ENCODE measurements at places on chromosomes 11 and 22.

DNA sequence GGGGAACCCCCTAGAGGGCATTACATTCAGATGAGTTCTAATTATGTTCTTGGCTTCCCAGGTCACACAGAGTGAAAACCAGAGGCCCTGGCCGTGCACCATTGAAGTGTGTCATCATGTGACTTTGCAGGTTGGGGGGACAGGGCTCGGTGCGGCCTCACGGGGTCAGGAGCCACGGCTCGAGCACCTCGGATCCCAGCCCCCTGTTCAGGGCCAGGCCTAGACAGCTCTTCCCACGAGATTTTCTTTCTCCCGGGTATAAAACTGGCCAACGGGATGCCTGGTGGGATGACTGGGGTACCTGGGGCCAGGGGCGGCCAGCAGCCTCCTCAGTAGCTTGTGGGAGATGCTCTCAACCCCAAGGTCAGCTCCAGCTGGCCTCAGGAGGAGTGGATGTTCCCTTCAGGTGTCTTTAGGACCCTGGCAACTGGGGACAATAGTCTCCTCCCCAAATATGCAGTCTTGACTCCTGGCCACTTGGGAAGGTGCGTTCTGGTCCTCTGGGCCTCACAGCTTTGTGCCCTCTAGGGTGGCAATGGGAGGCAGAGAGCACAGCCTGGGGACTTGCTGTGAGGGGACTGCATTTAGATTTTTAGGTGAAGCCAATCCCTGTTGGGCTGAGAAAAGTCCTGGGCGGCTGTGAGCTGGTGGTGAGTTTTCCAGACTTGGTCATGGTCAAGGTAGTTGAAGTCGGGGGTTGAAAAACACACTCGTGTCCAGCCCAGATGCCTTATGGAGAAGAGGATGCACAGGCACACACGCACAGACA is 95.6 kb downstream of the KCNQ1 start:
- no peak for DNase-seq

- no peak for DNase-seq
Measured at GRCh38 chr11:125728969-125729368, 17.1 kb upstream of the PATE1 start.

DNA sequence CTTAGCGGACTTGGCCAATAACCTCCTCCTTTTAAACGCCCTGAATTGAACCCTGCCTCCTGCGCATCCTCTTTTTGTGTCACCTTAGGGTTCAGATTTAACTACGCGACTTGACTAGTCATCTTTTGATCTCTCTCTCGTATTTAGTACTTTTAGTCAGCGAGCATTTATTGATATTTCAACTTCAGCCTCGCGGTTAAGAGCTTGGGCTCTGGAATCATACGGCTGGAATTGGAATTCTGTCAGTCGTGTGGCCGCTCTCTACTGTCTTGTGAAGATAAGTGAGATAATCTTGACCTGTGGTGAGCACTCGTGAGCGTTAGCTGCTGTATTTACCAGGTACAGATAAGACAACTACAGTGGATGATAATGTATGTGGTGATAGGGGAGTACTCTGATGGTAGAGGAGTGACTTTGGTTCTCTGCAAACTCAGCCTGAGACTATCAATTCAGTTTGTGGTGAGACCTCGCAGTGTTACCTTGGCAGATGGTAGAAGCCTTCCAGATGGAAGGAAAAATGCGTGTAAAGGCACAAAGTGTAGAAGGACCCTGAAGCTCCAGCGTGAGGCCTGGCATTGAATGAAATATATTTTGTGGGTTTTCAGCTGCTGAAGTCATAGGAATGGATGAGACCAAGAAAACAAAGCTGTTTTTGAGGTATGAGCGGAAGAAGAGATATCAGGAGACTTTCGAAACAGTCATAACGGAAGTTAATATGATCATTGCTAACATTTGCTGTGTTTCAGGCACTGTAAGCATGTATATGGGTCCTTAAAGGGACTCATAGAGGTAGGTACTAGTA is 682 bp downstream of the ATM start:
- no peak for DNase-seq

GRCh38 chr11:84316866-84317555 is 1030.8 kb upstream of the CCDC90B start:
- DNase-seq, result no peak

DNA sequence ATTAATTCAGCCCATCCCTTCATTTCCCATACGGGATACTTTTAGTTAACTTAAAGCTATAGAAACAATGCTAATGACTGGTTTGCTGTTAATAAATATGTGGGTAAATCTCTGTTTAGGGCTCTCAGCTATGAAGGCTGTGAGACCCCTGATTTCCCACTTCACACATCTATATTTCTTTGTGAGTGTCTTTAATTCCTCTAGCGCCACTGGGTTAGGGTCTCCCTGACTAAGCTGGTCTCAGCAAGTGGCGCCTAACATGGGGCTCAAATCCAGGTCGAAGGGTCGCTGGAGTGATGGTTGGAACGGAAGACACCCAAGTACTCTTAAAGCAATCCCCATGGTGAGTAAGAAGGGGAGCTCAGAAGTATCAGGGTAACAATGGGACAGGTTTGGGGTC is 14.4 kb upstream of the OOSP1 start:
- no peak for DNase-seq

DNA sequence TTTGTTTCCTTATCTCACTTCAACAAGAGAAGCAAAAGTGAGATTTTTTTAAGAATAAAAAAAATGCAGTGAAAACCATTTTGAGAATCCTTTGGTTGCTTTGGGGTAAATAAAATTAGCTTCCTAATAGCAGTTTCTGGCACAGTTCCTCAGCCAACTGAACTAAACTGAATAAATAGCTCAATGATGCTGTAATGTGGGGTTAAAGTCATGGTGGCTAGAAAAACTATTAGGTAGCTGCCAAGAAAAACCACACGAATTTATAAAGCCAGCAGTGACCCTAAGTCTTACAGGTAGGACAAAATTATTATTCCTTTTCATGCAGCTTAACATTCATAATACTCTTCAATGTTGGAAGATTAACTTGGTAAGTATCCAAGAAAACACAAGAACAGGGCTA is 142.4 kb downstream of the APIP start:
- no peak for DNase-seq
